ENCODE measurements at places on chromosomes 3 and 15. TPM values are rescaled to one million over a fixed set of nuclear protein-coding genes. Genes with fewer than 3 reads are reported as not detected.

- H3K4me3 ChIP-seq, result no peak overlapping the region
- DNase-seq, result no peak
- no peaks in the 10 kb centered on the region for H3K27me3 ChIP-seq
- H3K36me3 ChIP-seq, result no peaks in the 10 kb centered on the region
- no peaks in the 10 kb centered on the region for H3K4me1 ChIP-seq
- H3K27ac ChIP-seq, result no peak overlapping the region
Measured at GRCh38 chr15:67005294-67005996, 60.0 kb upstream of the SMAD3 start.

DNA sequence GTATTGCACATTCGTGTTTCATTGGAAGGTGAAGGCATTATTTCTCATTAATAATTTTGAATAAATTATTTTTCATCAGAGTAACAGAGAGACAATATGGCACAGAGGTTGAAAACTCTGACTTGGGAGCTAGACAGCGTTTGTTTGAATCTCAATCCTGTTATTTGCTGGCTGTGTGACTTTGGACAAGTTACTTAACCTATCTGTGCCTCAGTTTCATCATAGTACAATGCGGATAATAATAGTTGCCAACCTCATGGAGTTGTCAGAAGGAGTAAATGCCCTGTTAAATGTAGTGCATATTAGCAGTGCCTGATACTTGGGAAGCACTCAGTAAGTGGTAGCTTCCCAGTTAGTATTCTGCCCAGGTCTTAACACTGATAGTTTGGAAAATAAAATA is 151.7 kb downstream of the SPATA16 start:
- H3K4me1 ChIP-seq, result no peaks in the 10 kb centered on the region
- DNase-seq, result no peak
- no peak overlapping the region for H3K27ac ChIP-seq
- H3K36me3 ChIP-seq, result no peaks in the 10 kb centered on the region
- H3K4me3 ChIP-seq, result no peak overlapping the region

GRCh38 chr3:118772547-118773011 is 262.1 kb downstream of the IGSF11 start:
- no peaks in the 10 kb centered on the region for H3K27me3 ChIP-seq
- H3K36me3 ChIP-seq, result no peaks in the 10 kb centered on the region
- H3K4me1 ChIP-seq, result no peaks in the 10 kb centered on the region
- H3K4me3 ChIP-seq, result no peak overlapping the region
- no peak for DNase-seq

- peaks cover 2% of the 10 kb centered on the region for H3K4me1 ChIP-seq
Measured at GRCh38 chr15:24772266-24772665, 96.7 kb downstream of the NPAP1 start.

DNA sequence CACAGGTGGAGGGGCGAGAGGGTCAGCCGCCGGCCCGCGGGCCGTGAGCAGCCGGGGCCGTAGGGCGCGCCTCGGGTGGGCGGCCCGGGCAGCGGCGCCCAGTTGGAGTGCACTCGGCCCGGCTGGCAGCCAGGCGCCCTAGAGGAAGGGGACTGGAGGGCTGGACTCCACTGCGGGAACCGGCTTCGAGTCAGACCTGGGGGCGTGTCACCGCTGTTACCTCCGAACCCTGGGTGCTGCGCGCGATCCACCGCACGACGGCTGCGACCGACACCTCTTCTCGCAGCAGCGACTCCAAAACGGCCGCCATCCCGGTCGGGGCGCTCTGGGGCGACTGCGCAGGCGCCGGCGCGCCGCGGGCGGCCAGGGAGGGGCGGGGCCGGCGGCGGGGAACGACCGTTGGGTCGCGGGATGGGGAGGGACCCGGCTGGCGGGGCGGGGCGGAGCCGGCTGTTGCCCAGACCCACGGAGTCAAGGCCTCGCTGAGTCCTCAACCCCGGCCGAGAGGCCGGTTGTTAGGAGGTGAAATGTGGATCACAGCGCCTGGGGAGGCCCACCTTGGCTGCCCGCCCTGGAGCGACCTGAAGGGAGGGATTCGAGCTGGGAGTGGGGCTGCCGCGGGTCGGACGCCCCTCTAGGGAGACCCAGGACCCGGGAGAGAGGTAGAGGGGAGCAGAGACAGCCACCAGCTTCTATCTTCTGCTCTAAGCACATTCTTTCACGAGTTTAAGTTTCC is at the start of gene CDAN1:
Gene CDAN1 (minus strand): TSS at position 336 of the 736 bp plus-strand sequence. CDS start 26 bp downstream, at position 310.
- H3K27me3 ChIP-seq, result no peaks in the 10 kb centered on the region
- H3K4me1 ChIP-seq, result peaks cover 12% of the 10 kb centered on the region

DNA sequence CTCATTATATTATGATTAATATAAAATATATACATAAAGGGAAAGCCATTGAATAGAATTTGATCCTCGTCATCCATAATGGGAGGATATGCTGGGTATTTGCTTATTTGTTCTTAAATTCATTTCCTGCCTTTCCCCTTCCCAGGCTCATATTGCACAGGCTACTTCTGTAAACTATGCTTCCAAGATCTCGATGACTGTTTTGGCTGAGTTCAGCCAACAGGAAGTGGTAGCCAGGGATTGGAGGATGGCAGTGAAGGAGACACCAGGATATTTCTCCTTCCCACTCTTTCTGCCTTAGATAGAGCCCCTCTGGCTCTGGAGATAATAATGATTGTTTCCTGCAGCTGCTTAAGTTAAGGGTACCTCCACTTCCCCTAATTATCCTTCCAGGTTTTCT is 44.3 kb upstream of the DYNC1LI1 start:
- DNase-seq, result peak; percentile 12
- no peak overlapping the region for H3K27ac ChIP-seq
- no peak overlapping the region for H3K4me3 ChIP-seq
- H3K27me3 ChIP-seq, result no peaks in the 10 kb centered on the region

- H3K4me1 ChIP-seq, result peaks cover 11% of the 10 kb centered on the region
- no peak for DNase-seq
- H3K4me3 ChIP-seq, result no peak overlapping the region
- peak overlapping the region; percentile 78 for H3K27ac ChIP-seq
- no peaks in the 10 kb centered on the region for H3K27me3 ChIP-seq
Measured at GRCh38 chr3:77468626-77469020, 428.7 kb downstream of the ROBO2 start.

Gene CLDN16
- not detected for total RNA-seq

Gene SPATA12
- 0.04 TPM for total RNA-seq

Gene CLDN18
- total RNA-seq, result not detected

Gene GPR62
- 0.13 TPM for total RNA-seq

Gene LMAN1L
- 0.04 TPM for total RNA-seq

Gene PCOLCE2
- total RNA-seq, result 2.5 TPM
